D721Med (cell line): ENCODE measurements at places on chromosomes 4 and X.

DNA sequence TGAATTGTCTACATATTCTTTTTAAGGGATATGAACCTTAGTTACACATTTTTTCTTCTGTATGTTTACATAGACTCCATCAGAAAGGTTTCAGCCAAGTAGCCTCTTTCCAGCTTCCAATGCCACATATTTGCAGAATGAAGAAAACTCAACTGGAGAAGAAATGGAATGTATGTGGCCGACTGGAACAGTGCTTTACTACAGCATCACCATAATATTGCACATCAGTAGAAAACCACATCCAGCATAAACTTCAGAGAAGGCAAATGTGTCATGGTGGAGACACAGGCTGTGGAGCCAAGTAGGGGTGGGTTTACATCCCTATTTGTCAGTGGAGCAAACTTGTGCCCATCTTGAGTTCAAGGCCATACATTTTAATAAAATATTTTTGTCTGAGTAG is 204.8 kb upstream of the LDB2 start:
- no peak for DNase-seq

- DNase-seq = no peak
Observed at GRCh38 chrX:74231625-74232024, 72.4 kb upstream of the ZCCHC13 start.

DNA sequence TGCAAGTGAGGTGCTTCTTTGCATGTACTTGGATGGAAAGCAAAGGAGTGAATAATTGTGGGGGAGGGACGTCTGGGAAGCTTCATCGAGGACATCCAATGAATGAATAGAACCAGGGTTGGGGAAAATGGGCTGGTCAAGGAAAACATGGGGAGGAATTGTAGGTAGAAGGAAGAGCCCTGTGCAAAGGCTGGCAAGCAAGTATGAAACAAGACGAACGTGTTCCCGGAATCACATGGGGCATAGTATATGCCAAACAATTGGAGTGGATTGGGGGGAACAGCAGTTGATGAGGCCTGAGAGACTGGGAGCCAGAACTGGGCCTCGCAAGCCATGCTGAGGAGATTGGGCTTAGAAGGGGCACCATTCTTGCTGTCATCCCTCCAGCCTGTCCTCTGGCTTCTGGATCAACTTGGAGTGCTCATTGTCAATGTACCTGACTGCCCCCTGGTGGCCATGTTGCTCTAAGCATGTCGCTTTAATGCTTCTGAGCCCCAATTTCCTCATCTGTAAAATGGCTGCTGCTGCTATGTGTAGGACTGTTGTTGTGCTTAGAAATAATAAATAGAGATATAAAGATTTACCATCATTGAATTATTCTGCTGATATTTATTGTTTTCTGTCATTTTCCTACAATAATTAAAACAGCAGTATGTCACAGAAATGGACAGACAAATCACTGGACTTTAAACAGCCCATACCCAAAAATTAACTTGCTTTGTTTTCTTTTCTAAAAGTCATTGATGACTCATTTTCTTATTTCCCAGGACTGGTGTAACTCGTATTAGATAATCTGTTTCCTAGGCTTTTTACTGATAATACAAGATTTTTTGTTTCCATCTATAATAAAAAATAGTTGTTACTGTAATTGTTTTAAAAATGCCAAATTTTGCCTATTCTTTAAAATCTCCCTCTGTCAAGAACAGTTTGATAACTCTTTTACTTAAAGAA is 66.4 kb downstream of the JADE3 start:
- DNase-seq = no peak

GRCh38 chr4:59381591-59381990 is 1818.5 kb upstream of the ADGRL3 start:
- no peak for DNase-seq

DNA sequence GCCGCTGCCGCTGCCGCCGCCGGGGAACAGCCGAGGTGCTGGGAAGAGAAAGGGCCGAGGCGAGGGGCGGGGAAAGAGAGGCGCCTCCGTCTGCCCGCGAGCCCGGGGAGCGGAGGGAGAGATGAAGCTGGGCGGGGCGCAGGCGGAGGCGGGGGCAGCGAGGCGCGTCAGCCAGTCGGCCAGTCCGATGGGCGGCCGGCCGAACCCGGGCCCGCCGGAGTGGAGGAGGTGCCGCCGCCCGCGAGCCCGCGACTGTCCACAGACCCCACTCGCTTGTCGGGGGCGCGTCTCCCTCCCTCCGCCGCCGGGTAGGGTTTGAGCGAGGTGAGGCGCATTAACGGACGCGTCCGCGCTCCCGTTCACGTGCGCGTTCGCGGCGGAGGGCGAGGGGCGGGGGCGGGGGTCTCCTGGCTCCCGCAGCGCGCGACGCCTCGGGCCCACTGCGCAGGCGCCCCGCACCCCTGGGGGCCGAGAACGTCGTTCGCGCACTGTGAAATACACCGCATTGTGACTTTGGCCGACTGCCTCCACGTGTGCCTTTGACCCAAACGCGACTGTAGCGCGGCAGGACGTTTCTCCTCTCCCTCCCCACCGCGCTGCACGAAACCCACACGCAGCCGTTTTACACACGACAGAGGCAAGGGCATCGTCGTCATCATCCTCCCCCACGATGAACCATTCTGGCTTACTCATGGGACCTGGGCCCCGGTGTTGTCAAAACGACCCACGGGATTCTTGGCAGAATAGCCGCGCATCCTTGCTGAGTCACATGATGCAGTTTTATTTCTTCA is at the start of gene NUDT11:
NUDT11 (minus strand) TSS at position 92 of the 791 bp plus-strand sequence. CDS start 148 bp downstream, outside the sequence.
- DNase-seq = peak; percentile 17

- DNase-seq = no peak
Observed at GRCh38 chr4:154478128-154478527, 13.5 kb downstream of the DCHS2 start.

DNA sequence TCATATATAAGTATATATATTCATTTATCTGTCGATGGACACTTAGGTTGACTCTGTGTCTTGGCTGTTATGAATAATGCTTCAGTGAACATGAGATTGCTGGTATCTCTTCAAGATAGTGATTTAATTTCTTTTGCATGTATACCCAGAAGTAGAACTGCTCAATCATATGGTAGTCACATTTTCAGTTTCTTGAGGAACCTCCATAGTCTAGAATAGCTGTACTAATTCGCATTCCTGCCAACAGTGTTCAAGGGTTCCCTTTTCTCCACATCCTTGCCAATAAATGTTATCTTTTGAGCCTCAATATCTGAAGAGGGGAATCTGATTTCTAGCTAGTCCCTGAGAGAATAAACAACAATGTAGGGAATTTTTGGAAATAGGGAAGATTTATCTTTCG is 32.4 kb upstream of the CCNG2 start:
- DNase-seq = no peak

DNA sequence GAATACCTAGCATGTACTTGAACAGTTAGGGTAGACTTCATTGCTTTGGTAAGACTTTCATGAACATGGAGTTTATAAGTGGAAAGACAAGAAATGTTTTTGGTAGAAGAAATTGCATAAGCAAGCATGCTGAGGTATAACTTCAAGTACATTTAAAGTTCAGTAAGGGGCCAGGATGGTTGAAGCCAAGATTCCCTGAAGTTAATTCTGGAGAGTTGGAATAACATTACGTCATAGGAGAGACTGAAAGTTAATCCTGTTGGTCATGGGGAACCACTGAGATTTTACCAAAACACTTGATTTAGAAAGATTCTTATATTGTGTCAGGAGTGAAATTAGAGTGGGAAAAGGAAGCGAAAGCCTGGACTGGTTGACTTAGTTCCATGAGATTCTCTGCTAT is 767.5 kb upstream of the MAGEB2 start:
- DNase-seq = no peak

- DNase-seq = no peak
Observed at GRCh38 chr4:173135241-173135847, 33.3 kb upstream of the GALNT7 start.

GRCh38 chrX:136711147-136711546 is 63.2 kb downstream of the CD40LG start:
- no peak for DNase-seq

DNA sequence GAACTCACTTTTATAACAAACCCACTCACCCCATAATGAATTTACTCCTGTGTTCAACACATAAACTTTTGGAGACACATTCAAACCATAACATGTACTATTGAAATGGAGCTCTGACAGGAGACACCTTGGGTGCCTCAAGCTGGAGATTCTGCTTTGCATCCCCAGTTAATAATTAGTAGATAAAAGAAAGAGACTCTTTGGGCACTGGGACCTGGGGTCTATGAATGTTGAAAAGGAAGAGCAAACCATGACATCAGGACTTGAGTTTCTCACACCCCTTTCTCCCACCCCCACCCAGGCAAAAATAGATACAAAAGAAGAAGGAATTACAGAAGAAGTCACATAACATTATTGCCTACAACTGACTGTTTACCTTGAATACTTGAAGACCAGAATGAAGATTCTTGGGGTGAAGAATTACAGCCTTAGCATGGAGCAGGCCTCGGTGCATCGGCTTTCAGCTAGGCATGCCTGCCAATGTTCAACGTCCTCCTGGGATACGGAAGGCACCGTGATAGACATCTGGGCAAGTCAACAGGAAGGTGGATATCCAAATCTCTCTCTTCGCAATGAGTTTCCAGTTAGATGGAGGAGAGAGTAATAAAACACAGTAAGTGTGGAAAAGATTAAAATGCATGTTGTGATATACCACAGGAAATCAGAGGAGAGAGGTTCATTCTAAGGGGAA is 316.0 kb downstream of the TRIML1 start:
- no peak for DNase-seq
